Smooth muscle cell of the brain vasculature (primary cell): ENCODE measurements at places on chromosomes 4 and X.
A peak's percentile ranks its signal among the peaks of the same experiment; 100 is the strongest.

GRCh38 chrX:129718676-129719075, 20.1 kb upstream of the XPNPEP2 start:
- no peak for DNase-seq

DNA sequence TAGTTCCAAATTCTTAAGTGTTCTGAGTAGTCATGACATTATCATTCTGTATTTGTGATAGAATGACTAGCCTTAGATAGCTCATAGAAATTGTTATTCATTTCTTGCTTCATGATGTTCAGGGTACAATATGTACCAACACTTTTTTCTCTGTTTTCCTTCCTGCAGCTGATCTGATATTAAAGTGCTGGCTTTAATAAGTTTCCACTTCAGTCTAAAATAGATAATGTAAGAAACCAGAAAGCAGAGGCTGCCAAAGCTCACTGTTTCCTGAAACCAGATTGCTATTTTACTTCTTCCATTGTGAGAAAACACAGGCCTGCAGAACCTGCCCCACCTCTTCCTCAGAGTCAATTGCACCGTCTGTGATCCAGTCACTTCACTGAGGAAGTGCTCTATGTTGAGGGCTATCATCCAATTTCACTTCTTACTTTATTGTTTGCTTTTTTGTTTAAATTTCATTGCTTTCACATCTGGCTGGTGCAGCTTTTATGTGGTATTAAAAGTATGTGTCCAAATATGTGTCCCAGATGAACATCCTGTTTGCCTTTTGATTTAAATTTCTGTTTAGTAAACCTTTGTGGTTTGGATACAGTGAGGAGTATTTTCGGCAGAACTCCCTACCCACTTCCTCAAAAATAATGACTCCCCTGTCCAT, 652.1 kb downstream of the ANKRD50 start:
- DNase-seq, result peak; percentile 29

DNA sequence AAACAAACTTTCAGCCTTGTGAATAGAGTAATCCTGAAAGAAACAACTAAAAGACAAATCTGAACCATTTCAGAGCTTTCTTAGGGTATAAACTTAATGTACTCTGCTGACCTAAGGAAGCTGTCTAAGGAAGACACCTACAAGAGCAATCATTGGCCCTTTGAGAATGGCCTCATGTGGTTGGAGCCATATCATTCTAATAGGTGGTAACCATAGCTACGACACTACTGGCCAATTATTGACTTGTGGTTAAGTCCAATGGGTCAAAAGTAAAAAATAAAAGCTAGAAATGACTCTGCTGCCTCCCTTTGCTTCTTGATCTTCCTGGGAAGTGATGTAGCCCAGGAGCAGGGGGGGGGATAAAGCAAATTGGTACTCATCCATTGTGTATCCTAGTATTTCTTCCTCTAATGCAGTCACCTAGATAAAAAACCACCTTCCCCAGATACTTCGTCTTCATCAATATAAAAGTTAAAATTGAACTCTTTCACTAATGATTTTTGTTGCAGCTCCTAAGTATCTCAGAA, 547.0 kb downstream of the ARAP2 start:
- DNase-seq, result no peak

DNA sequence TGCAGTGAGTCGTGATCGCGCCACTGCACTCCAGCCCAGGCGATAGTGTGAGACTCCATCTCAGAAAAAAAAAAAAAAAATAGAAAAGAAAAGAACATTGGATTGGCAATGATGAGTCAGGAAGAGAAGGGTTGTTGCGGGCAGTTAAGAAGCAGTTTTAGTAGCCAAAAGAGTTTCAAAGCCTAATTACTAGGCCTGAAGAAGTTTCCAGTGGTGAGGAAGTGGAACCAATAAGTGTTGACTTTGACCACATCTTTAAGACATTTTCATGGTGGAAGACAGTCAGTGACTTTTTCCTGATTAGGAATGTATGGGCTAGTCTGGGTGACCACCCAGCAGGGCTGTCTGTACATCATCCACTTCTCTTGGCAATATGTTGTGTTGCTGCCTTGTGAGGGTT, 442.3 kb downstream of the AFF2 start:
- no peak for DNase-seq

GRCh38 chrX:10099411-10099810, 57.4 kb upstream of the CLCN4 start:
- DNase-seq, result no peak

GRCh38 chrX:18696653-18697052, 10.8 kb upstream of the PPEF1 start:
- DNase-seq, result no peak

DNA sequence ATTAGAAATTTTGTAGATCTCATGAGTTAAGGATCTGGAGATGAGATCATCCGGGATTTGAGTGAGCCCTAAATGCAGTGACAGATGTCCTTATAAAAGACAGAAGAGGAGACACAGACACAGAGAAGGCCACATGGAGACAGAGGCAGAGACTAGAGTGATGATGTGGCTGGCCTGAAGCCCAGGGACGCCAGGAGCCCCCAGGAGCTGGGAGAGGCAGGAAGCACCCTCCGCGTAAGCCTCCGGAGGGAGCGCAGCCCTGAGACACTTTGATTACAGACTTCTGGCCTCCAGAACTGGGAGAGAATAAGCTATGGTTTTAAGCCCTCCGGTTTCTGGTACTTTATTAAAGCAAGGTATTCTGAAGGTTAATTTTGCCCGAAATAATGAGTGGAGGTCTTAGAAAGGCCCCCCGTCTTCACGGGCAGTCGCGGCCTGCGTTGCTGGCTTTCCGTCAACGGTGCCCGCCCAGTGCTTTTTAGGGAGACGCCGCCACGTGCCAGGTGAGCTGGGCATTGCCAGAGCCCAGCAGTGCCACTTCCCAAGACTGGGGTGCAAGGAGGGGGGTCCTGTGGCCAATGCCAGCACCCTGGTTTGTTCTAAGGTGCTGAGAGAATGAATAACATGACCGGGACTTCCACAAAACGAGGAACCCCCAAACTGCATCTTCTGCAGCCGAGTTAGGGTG, 8.1 kb downstream of the DHRSX start:
- DNase-seq, result no peak

- DNase-seq, result no peak
Observed at GRCh38 chrX:77935886-77936285, 25.4 kb downstream of the ATP7A start.

- no peak for DNase-seq
Observed at GRCh38 chr4:23023121-23023520, 330.4 kb downstream of the GBA3 start.

DNA sequence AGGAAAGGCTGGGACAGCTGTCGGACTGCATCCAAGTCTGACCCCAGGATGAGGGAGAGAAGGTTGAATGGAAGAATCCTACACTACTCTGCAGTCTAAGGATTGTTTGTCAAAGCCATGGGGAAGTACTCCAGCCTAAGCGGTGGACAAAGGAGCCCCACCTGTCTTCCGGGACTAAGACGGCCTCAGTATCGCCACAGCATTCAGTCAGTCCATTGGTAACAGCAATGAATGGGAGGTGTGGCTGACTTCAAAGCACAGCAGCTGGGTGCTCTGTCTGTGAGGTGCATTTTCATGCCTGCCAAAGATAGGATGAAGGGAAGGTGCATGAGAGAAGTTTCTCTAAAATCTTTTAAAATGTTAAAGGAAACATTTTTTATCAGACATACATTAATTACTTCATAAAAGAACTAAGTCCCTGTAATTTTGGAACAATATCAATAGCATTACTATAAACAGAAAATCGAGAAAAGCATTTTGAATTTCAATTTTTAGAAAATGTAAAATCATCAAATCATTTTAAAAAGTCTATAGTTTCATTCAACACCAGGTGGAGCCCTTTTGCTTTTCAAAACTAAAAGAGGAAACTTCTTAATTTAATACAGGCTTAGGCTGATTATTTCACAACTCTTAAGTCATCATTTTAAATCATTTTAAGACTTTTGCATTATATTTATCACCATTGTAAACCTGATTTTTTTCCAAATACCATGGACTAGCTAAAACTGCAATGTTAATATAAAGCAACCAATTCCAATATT, 27.6 kb upstream of the INTU start:
- no peak for DNase-seq

DNA sequence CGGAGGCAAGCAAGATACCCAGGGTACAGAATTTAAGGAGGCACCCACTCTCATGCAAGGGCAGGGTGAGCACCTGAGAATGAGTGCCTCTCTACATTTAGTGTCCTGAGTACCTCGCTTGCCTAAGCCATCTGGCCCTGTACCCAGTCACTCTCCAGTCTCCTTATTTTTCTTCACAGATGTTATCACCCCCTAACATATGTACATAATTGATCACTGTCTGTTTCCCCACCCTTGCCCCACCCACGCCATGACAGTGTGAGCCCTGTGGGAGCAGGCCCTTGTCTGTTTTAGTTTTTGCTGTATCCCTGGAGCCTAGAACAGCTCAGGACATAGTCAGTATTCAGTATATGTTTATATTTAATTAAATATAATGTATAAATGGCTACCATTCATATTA, 113.6 kb downstream of the SPRY1 start:
- DNase-seq, result no peak
